ENCODE measurements at places on chromosomes 3 and 15. TPM values are rescaled to one million over a fixed set of nuclear protein-coding genes. Genes with fewer than 3 reads are reported as not detected.

- DNase-seq: no peak
Measured at GRCh38 chr15:67701669-67702068, 123.6 kb upstream of the SKOR1 start.

Gene RBP2
- not detected for total RNA-seq

Gene ZBTB47
- total RNA-seq: 0.34 TPM

Gene PRRT3
- total RNA-seq: 6.7 TPM

- DNase-seq: no peak
Measured at GRCh38 chr3:181935915-181936314, 224.2 kb downstream of the SOX2 start.

DNA sequence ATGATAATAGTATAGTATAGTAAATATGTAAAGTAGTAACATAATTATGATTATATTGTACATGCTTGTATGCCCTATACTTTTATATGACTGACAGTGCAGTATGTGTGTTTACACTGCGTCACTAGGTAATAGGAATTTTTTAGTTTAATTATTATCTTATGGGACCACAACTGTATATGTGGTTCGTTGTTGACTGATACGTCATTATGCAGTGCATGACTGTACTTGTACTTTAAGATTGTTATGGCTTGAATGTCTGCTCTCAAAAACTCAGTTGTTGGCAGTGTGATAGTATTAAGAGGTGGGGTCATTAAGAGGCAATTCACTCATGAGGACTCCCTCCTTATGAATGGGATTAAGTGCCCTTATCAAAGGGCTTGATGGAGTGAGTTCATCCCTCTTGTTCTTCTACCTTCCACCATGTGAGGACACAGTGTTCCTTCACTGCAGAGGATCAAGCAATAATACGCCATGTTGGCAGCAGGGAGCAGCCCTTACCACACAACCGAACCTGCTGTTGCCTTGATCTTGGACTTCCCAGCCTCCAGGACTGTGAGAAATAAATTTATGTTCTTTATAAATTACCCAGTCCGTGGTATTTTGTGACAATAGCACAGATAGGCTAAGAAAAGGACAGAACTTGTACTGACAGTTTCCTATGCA, 152.2 kb downstream of the NEK11 start:
- DNase-seq: no peak

DNA sequence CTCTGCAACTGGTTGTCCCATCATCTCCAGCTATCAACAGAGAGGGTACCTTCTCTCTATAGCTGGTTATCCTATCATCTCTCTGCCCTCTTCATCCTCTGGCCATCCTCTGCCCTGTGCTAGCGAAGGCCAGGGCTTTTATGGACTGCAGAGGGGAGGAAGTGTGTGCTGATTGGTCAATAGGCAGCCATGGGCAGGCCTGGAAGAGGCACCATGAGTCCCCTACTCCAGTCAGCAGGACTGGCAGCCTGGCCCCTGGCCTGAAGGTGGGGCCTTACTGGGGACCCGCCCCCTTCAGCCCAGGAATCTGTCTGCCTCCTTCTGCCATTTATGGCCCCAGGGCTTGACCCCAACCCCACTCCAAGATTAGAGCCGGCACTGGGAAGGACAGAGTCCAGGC, 10.4 kb upstream of the TRIM59 start:
- DNase-seq: no peak
